ENCODE measurements at places on chromosomes 5 and 9.

- DNase-seq: no peak
Measured at GRCh38 chr5:137794863-137795262, 40.7 kb upstream of the HNRNPA0 start.

DNA sequence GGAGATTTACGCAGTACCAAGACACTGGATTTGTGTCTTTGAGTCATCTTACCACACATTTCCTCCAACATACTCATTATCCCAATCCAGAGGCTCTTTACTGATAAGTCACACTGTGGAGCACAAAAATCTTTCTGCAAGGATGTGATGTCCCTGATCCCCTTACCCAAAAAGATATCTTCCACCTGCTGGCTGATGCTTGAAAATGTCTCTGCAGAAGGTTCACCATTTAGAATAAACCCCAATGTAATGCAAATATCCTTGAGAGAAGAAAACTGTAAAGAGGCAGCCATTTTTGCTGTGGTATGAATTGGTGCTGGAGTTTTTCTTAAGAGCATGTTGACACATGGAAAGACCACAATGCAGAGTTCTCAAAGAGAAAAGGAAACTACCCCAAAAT, 65.7 kb upstream of the RORB start:
- no peak for DNase-seq

DNA sequence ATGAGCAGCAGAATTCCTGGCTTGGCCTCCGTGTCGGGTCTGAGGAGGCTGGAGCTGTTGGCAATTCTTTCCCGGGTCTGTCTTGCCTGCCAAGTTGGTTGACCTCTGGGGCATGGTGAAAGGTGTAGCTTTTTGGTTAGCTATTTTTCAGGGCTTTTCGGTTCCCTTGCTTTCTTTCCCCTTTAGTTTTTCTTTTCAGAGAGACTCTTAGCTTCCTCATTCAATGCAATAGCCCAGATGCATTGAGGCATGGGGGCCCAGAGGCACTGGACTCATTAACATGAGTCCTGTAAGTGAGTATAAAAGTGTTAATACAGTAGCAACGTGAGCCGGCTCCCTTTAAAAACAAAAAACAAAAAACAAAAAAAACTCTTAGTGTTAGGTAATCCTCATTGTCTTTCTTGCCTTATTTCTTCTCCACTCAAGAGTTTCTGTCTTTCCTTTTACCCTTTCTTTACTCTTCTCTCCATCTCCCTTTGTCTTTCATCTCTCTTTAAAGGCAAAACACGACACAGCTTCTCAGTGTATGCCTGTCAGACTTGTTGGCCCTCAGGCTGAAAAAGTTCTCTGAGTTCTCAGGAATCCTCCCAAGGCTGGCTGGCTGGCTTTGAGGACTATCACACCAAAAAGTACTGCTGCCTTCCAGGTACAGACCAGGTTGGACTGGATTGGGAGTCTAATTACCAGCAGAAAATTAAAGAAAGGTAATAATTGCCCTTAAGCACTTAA, 289.9 kb upstream of the TUT7 start:
- DNase-seq: no peak

- no peak for DNase-seq
Measured at GRCh38 chr5:29853711-29854220, 1339.7 kb upstream of the CDH6 start.

DNA sequence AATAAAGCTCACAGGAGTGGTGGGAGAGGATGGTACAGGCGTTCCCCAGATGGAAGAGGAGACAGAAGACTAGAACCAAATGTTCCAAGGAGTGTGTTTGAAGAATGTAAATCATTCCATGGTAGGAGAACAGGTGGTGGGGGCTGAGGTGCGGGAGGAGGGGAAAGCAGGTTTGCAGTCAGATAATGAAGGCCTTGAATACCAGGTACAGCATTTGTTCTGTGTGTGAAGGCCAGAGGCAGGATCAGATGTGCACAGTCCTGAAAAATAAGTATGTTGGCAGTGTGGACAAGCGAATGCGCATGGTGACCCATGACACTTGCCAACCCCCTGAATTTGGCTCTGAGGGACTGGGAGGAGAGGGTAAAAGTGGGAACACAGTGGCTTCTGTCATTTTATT, 59.9 kb upstream of the ALDH1B1 start:
- no peak for DNase-seq

- no peak for DNase-seq
Measured at GRCh38 chr9:88339317-88339716, 48.9 kb upstream of the SPIN1 start.

- no peak for DNase-seq
Measured at GRCh38 chr9:36547598-36547997, 25.1 kb upstream of the MELK start.

- DNase-seq: no peak
Measured at GRCh38 chr5:135761746-135762145, 72.7 kb upstream of the SLC25A48 start.

DNA sequence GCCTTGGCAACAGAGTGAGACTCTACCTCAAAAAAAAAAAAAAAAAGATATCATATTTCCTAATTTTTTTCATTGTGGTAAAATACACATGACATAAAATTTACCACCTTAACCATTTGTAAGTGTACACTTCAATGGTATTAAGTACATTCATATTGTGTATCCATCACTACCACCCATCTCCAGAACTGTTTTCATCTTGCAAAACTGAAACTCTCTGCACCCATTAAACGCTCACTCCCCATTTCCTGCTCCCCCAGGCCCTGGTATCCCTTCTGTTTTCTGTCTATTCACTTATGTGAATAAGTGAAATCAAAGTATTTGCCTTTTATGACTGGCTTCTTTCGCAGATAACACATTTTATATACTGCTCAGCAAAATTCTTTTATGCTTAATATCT, 12.8 kb downstream of the LRRC8A start:
- no peak for DNase-seq
